CD14-positive monocyte (primary cell): ENCODE measurements at places on chromosomes 4 and X.
A peak's percentile ranks its signal among the peaks of the same experiment; 100 is the strongest.

GRCh38 chr4:44025376-44026020, 423.1 kb downstream of the KCTD8 start:
- no peak overlapping the region for H3K27ac ChIP-seq
- no peaks in the 10 kb centered on the region for H3K27me3 ChIP-seq
- H3K4me3 ChIP-seq: no peak overlapping the region
- no peaks in the 10 kb centered on the region for H3K36me3 ChIP-seq
- no peaks in the 10 kb centered on the region for H3K4me1 ChIP-seq
- DNase-seq: no peak

DNA sequence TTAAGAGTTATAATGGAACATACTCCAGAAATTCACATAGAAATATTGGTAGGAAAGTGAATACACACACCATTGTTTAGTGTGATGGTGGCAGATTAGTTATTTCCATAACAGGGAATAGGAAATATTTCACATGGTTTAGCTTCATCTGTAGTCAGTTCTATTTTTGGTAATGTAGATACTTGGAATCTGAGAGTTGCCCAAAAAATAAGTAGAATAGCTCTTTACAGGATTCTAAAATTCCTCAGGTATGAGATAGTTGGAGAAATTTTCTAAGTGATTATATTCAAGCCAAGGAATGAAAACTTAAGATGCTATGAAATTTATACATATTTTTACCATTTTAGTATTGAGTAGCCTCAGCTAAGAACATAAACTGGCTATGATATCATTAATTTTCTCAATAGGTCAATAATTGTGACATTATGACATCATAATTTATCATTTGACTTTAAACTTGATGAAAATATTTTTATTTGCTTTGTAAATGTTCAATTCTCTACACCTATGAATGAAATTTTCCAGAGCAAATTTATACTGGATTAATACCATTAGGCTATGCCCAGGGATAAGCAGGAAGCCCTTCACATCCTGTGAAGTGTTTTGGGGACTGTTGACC, 35.8 kb downstream of the CPEB2 start:
- no peaks in the 10 kb centered on the region for H3K4me1 ChIP-seq
- no peak for DNase-seq
- H3K27me3 ChIP-seq: no peaks in the 10 kb centered on the region
- peaks cover 95% of the 10 kb centered on the region for H3K36me3 ChIP-seq

GRCh38 chr4:35734381-35735098, 509.8 kb downstream of the ARAP2 start:
- DNase-seq: no peak
- no peaks in the 10 kb centered on the region for H3K36me3 ChIP-seq
- no peaks in the 10 kb centered on the region for H3K4me1 ChIP-seq
- no peak overlapping the region for H3K27ac ChIP-seq
- no peak overlapping the region for H3K4me3 ChIP-seq

- peak; percentile 87 for DNase-seq
- no peaks in the 10 kb centered on the region for H3K27me3 ChIP-seq
- peak overlapping the region; percentile 94 for H3K27ac ChIP-seq
Measured at GRCh38 chrX:9340598-9341290, 124.1 kb upstream of the TBL1X start.

- peaks cover 28% of the 10 kb centered on the region for H3K4me1 ChIP-seq
- H3K27ac ChIP-seq: peak overlapping the region; percentile 99
- no peaks in the 10 kb centered on the region for H3K27me3 ChIP-seq
- H3K4me3 ChIP-seq: no peak overlapping the region
Measured at GRCh38 chr4:26218677-26219605, 101.9 kb upstream of the RBPJ start.

GRCh38 chrX:19034025-19034424, 50.1 kb upstream of the PHKA2 start:
- H3K27ac ChIP-seq: no peak overlapping the region
- H3K4me3 ChIP-seq: no peak overlapping the region
- H3K36me3 ChIP-seq: no peaks in the 10 kb centered on the region
- H3K4me1 ChIP-seq: no peaks in the 10 kb centered on the region

- H3K27ac ChIP-seq: no peak overlapping the region
- H3K27me3 ChIP-seq: no peaks in the 10 kb centered on the region
- DNase-seq: no peak
- H3K36me3 ChIP-seq: no peaks in the 10 kb centered on the region
- no peak overlapping the region for H3K4me3 ChIP-seq
- H3K4me1 ChIP-seq: peaks cover 21% of the 10 kb centered on the region
Measured at GRCh38 chr4:176014583-176015108, 51.0 kb upstream of the WDR17 start.

DNA sequence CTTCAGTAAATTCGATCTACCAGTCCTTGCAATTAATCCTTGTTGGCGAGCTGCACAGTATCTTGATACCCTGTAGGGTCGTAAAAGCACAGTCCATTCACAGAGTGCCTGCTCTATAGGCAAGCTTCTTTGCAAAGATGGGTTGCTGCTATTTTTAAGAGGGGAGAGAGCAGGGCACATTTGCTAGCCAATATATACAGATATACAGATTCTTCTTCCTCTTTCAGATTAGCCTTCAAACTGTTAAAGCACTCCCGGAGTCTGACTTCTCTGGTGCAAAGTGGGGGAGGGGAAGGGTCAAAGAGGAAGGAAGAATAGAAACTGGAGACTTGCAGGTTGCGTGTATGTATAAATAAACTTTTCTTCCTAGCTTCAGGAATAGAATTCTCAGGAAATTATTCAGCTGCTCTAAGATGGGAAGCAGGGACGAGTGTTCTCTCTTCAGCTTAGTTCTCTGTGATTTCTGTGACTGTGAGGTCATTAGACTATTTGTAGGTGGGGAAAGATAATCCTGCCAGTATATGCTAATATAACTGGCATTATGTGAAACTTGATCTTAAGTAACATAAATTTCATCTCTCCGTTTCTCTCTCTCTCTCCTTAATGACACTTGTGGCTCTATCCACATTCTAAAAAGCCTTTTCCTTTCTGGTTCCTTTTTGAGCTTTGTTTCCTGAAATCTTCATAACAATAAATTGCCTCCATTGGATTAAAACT, at the start of gene CYSLTR1:
TSS of gene CYSLTR1 (minus strand) at position 242 of the 717 bp plus-strand sequence. CDS start 53,865 bp downstream, outside the sequence.
- no peaks in the 10 kb centered on the region for H3K27me3 ChIP-seq
- peak within 1 kb of the TSS; percentile 76 for H3K27ac ChIP-seq
- peak; percentile 61 for DNase-seq
- no peaks in the 10 kb centered on the region for H3K36me3 ChIP-seq
- H3K4me1 ChIP-seq: peaks cover 37% of the 10 kb centered on the region

DNA sequence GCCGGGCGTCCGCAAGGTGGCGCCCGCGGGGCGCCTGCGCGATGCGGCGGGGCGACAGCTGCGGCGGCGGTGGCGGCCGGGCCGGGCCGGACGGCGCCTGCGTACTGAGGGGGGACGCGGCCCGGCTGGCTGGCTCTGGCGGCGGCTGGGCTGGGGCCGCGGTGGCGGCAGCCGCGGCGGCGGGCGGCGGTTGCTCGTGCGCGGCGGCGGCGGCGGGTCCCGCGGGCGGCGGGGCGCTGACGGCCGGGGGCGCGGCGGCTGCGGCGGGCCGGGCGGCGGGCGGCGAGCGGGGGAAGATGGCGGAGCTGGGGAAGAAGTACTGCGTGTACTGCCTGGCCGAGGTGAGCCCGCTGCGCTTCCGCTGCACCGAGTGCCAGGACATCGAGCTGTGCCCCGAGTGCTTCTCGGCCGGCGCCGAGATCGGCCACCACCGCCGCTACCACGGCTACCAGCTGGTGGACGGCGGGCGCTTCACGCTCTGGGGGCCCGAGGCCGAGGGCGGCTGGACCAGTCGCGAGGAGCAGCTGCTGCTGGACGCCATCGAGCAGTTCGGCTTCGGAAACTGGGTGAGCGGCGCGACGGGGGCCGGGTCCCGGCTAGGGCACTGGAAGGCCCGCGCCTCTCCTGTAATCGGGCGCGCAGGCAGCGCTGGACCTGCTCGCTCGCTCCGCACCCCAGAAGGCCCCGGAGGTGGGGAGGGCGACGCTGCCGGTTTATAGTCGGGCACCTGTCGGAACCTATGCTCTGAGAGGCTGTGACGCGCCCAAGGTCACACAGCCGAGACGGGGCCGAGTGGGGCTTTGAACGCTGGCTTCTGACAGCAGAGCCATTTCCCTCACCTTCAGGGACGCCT, at the start of gene TADA2B:
TSS of gene TADA2B (plus strand) at position 89 of the 853 bp plus-strand sequence. CDS start at position 297, 208 bp downstream.
- peak within 1 kb of the TSS; percentile 92 for H3K4me3 ChIP-seq
- no peaks in the 10 kb centered on the region for H3K36me3 ChIP-seq
- no peaks in the 10 kb centered on the region for H3K27me3 ChIP-seq
- peak; percentile 50 for DNase-seq
- H3K4me1 ChIP-seq: peaks cover 39% of the 10 kb centered on the region

GRCh38 chr4:122772311-122772710, 39.8 kb downstream of the BBS12 start:
- no peak for DNase-seq
- H3K4me3 ChIP-seq: no peak overlapping the region
- H3K27me3 ChIP-seq: no peaks in the 10 kb centered on the region
- no peaks in the 10 kb centered on the region for H3K36me3 ChIP-seq
- peaks cover 15% of the 10 kb centered on the region for H3K4me1 ChIP-seq

DNA sequence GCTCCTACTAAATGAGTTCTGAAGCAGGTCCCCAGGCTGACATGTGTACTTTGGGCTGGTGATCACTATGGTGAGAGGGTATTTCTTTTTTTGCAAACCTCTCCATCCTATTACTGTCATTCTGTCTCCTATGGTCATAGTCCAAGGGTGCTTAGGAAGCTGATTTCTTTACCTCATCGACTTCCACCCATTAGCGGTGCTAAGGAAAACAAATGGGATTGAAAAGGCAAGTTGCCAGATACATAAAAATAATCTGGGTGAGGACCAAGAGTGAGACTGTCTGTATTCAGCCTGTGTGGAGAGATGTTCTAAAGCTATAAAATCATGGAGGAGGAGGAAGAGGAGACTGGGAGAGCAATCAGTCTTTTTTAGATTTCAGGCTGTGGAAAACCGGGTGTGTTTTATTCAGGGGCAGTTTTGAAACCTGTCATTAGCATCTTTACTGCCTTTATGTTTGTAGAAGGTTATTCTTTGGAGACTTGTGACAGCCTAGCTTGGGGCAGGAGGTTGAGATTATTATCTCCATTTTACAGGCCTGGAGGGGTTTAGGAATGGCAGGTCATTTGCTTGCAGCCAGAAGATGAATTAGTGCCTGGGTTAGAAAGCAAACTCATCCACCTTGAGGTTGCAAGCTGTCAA, 1.9 kb downstream of the TMEM164 start:
- H3K4me3 ChIP-seq: no peak overlapping the region
- no peaks in the 10 kb centered on the region for H3K27me3 ChIP-seq
- H3K27ac ChIP-seq: peak overlapping the region; percentile 24

GRCh38 chr4:176451443-176451842, 131.7 kb downstream of the SPCS3 start:
- no peaks in the 10 kb centered on the region for H3K36me3 ChIP-seq
- H3K4me1 ChIP-seq: no peaks in the 10 kb centered on the region
- no peak for DNase-seq
- no peak overlapping the region for H3K27ac ChIP-seq

GRCh38 chr4:99763635-99764101, 53.0 kb upstream of the DAPP1 start:
- H3K27ac ChIP-seq: no peak overlapping the region
- no peaks in the 10 kb centered on the region for H3K27me3 ChIP-seq
- no peaks in the 10 kb centered on the region for H3K4me1 ChIP-seq
- no peaks in the 10 kb centered on the region for H3K36me3 ChIP-seq
- DNase-seq: no peak

DNA sequence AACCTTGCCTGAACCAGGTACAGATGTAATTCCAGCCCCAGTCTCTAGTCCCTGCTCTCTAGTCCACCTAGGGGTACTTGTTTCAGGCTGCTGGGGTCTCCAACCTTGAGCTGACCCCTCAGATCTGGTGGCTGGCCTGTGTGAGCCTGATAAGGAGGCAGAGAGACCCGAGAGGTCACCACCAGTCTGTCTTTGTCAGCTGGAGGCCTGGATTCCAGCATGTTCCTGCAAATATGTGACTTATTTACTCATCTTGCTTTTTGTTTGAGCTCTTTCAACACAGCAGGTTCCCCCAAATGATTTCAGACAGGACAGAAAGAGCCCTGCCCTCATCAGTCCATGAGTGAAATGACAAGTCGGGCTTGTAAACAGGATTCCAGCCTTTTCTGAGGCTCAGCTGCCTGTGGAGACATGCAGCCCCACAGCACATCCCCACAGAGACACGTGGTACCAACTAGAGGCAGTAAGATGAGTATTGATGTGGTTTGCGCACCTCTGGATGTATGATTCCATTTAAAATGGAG, 37.5 kb upstream of the STK26 start:
- H3K36me3 ChIP-seq: no peaks in the 10 kb centered on the region
- H3K4me1 ChIP-seq: peaks cover 44% of the 10 kb centered on the region
- H3K27ac ChIP-seq: peak overlapping the region; percentile 20
- peak; percentile 42 for DNase-seq
- H3K27me3 ChIP-seq: peaks cover 30% of the 10 kb centered on the region

- no peak overlapping the region for H3K4me3 ChIP-seq
- no peak for DNase-seq
- H3K4me1 ChIP-seq: peaks cover 7% of the 10 kb centered on the region
- H3K27ac ChIP-seq: no peak overlapping the region
- no peaks in the 10 kb centered on the region for H3K36me3 ChIP-seq
- no peaks in the 10 kb centered on the region for H3K27me3 ChIP-seq
Measured at GRCh38 chr4:140126261-140126660, 27.7 kb downstream of the MAML3 start.

DNA sequence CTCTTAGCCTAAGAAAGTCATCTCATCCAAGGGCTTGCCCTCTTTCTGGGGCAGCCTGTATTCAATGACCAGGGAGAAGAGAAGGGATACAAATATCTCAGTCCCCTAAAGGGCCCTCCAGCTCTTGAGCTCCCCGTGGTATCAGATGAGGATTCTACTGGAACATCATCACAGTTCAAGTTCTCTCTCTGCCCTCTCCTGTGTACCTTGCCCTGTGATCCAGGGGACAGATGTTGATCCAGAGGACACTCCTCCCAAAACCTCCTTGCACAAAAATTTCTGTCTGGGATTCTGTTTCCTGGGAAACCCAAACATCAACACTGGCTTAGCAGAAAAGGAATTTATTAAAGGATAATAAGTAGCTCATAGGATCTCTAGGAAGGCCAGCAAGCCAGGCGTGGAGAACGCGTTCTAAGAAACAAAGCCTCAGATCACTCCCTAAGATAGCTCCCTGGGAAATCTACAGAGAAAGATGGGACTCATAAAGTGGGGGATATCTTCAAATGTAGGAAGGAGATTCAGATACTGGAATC, 296.3 kb upstream of the KLF3 start:
- H3K27me3 ChIP-seq: no peaks in the 10 kb centered on the region
- H3K27ac ChIP-seq: no peak overlapping the region
- peaks cover 2% of the 10 kb centered on the region for H3K4me1 ChIP-seq
- no peaks in the 10 kb centered on the region for H3K36me3 ChIP-seq
- no peak for DNase-seq

DNA sequence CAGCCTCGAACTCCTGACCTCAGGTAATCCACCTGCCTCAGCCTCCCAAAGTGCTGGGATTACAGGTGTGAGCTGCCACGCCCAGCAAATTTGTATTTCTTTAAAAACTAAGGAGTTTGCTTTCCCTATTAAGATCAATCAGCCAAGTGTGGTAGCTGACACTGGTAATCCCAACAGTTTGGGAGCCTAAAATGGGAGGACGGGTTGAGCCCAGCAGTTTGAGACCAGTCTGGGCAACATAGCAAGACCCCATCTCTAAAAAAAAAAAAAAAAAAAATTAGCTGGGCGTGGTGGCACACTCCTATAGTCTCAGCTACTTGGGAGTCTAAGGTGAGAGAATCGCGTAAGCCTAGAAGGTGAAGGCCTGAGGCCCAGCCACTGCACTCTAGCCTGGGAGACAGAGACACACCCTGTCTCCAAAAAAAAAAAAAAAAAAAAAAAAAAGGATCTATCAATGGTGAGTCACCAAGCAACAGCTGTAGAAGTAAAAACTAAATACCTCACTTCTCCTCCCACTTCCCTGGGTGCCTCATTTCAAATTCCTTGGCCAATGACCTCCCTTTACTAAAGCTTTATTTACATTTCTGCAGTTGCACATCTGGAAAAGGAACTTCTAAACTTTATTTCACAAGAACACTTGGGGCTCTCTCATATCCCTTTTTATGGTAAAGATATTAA, 54.5 kb downstream of the LDB2 start:
- H3K27ac ChIP-seq: no peak overlapping the region
- no peak for DNase-seq
- no peaks in the 10 kb centered on the region for H3K36me3 ChIP-seq
